ENCODE measurements at places on chromosomes 1 and 21.

GRCh38 chr1:33346927-33347649 is 26.2 kb upstream of the A3GALT2 start:
- peak; percentile 73 for DNase-seq

DNA sequence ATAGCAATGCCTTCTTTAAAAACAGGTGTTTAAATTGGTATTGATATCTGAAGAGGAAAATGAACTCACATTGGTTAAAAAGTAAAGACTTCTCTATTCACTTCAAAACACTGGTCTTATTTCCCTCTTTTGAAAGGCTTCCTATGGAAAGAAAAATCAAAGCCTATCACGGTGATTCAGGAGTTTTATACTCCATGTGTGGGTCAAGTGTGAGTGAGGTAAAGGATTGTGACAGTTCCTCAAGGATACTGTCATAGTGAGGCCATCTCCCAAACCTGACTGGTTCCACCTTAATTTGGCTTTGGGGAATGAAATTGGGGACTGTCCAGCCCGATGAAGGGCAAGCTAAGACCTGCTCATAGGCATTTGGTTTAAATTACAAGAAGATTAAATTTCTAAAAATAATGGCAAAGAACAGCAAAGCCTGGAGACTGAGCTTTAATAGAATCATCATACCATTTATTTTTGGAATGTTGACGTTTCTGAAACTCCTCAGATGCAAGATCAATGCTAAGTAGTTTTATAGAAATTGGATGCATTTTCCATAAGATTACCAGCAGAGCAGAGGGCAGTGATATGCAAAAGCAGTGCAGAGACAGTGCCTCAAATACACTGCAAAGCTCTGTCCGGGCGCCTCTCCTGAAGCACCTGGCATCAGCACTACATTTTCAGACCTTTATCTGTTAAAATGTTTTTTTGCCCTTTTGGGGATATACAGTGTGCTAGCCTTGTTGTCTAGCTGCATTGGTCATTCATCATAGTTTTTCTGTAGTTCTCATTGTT is 302.1 kb upstream of the SGIP1 start:
- DNase-seq = no peak

DNA sequence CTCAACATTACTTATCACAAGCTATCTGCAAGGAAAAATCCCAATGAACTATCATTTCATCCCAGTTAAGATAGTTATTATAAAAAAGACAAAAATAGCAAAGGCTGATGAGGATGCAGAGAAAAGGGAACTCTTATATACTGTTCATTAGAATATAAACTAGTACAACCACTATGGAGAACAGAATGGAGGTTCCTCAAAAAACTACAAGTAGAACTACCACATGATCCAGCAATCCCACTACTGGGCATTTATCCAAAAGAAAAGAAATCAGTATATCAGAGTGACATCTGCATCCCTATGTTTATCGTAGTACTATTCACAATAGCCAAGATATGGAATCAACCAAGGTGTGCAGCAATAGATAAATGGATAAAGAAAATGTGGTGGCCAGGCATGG is 4.9 kb upstream of the C1orf185 start:
- no peak for DNase-seq

- DNase-seq = no peak
Observed at GRCh38 chr1:113041569-113042284, 31.3 kb upstream of the LRIG2 start.

DNA sequence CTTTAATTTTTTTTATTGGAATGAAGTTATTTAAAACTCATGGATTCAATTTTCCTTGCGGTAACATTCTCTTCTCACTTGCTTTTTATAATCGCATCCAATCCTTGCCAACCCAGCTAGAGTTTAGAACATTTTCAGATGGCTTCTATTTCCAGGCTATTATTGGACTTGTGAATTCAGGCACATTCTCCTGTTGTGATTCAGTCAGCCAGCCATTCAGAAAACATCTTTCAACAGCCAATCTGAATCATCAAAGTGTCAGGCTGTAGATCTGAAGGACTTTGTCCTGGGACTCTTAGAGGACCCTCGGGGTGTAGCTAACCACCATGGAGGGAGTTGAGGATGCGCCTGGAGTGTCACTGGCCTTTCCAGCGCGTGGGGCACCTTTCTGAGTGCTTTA is 92.4 kb downstream of the PRDM2 start:
- DNase-seq = no peak

DNA sequence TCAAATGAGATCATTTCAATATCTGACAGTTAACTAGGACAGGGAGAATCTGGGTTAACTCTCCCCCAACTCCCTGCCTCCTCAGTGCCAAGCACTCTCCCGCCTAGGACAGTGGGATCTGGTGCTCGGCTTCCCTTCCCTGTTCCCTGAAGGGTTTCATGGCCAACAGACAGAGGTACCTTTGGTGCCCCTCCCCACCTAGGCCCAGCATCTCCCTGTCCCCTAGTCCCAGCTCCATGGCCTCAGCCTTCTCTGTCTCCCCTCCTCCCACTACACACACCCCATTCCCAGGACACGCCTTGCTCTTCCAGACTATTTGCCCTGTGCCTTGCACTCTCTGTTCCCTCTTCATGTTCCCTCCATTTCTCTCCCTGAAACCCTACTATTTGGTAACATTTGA is 77.1 kb downstream of the CD247 start:
- no peak for DNase-seq

GRCh38 chr1:218380125-218380977 is 35.2 kb downstream of the TGFB2 start:
- DNase-seq = peak; percentile 72

DNA sequence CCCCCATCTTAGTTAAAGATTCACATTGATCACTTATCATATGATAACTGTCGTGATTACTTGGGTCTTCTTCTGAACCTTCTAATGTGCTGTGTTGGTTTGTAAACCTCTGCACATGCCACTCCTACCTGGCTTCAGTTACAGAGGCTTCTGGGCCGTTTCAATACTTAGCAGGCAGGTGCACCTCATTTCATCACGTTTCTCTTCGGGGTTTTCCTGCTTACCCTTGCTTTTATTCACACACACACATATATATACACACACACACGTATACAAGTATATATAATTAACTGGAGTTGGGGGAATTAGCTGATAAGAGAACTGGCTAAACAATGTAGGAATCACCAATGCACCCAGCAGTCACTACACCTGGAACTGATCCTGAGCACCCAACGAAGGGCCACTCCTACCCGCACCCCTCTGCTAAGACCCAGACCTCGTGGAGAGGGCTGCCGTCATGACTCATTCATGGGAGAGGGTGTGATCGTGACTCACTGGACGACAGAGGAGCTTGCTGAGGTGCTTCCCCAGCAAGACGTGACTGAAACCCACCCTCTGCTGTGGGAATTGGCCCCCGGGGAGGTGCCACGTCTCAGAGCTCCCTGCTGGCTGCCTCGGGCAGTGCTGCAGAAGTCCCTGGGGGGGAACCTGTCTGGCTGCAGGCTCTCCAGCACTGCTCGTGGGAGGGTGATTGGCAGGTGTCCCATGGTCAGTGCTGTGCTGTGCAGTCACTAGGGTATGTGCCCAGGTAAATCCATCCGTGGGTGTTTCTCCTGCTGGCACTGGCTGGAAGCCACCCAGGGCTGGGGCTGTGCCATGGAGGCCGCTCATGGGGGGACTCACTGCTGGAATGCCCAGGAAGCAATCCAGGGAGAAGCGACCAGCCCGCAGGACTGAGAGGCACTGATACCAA is 166.6 kb downstream of the DYRK1A start:
- peak; percentile 41 for DNase-seq

Measured in urothelium cell line (cell line).